Dorsolateral prefrontal cortex (tissue), 122 donors: ENCODE measurements at places on chromosomes 16 and 17.

DNA sequence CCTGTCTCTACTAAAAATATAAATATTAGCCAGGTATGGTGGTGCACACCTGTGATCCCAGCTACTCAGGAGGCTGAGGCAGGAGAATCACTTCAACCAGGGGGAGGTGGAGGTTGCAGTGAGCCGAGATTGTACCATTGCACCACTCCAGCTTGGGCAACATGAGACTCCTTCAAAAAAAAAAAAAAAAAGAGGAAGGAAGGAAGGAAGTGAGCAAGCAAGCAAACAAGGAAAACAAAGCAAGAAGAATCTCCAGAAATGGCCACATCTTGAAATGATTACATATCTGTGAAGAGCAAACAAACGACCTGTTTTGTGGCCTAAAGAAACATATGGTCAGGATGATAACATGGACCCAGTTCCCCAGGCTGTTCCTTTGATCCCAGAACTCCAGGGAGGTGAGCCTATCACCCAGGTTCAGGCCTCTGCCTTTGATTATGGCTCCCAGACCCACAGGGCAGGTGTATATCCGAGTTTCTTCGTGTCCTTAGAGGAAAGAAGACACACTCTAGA lies 8.9 kb downstream of the ACOX1 start:
- DNase-seq: no peak

- no peak for DNase-seq
Observed at GRCh38 chr16:89446136-89446974, 44.0 kb downstream of the ANKRD11 start.

- no peak for DNase-seq
Observed at GRCh38 chr17:74749279-74750038, 1.0 kb downstream of the NHERF1 start.

GRCh38 chr16:11609474-11610120 lies 22.9 kb upstream of the LITAF start:
- no peak for DNase-seq

GRCh38 chr17:44293509-44294226 lies 14.7 kb upstream of the RUNDC3A start:
- DNase-seq: no peak

DNA sequence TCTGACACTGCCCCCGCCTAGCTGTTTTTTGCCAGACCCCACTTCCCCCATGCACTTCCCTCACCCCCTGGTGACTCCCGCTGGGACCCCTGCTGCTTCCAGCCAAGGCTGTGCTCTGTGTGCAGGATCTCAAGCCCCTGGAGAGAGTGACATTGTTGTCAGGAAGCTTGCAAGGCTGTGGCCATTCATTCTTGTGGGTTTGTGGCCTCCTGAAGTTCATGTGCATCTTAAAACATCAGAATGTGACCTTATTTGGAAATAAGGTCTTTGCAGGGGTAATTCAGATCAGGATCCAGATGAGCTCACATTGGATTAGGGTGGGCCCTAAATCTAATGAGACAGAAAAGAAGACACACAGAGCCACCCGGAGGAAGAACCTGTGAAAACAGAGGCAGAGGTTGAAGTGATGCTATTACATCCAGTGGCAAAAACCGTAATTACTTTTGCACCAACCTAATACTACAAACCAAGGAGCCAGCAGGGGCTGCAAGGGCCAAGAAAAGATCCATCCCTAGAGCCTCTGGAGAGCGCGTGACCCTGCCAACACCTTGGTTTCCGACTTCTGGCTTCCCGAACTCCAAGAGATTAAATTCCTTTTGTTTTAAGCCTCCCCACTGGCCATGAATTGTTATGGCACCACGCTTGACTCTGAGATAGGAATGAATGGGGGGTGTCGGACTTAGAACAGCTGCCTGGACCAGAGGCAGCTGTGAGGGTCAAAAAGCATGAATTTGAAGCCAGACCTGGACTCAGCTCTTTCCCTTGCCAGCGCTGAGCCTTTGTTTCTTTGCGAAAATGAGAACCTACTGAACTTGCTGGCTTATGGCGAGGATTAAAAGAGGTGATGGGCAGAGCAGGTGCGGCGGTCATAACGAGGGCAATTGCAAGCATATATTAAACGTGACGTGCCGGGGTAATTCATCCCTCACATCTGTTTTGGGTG lies 75.5 kb downstream of the BMERB1 start:
- no peak for DNase-seq

DNA sequence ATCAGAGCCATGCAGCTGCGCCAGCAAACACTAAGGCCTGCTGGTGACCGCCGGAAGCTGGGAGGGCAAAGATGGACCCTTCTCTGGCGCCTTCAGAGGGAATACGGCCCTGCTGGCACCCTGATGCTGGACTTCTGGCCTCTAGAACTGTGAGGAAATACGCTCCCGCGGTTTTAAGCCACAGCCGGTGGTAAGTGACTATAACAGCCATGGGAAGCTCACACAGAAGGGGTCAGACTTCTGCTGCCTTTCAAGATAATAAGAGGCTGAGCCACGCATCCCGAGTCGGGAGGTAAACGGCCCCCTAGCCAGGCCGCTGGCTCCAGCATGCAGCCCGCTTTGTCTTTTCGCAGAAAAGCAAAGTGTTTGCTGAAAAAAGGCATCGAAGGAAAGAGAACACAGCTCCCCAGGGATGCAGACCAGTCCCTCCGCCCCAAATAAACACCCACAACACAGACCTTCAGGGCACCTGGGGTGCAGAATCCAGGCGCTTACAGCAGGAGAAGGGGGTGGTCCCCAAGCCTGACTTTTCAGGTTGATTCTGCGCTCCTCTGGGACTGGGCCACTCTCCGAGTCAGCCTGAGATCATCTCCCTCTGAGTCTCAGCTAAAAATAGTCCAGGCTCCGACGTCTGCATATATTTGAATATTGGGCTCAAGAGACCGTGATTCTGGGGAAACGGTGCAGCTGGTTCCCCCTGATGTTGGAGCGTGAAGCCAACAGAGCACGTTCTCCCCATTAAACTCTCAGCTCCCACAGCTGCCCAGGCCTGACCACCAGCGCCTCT lies 89.7 kb downstream of the MGAT5B start:
- no peak for DNase-seq

DNA sequence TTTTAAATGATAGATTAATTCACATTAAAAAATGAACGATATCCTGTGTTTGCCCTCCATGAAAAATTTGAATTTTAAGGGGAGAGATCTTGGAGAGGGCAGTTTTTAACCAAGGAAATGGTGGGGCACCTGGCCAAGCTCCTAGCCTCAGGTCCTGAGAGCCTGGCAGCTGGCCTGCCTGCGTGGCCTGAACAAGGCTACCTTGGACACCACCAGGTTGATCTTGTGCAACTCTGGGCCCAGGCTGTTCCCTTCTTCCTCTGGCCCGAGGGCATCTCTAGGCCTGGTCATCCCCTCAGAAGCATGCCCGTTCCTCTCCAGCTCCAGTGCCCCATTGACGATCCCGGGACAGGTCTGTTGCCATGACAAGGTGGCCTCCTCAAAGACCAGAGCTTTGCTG lies 33.4 kb upstream of the LONP2 start:
- DNase-seq: no peak

DNA sequence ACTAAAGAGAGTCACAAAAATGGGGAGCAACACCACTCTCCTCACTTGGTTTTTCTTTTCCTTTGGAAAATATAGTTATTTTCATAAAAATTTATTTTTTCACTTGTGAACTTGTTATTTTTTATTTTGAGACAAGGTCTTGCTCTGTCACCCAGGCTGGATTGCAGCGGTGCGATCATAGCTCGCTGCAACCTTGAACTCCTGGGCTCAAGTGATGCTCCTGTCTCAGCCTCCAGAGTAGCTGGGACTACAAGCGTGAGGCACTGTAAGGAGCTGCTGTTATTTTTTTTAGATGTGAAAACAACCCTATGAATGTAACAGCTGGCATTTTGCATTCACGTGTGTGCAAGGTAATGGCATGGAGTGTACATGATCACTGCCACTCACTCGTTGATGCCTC lies 24.9 kb downstream of the LRRC75A start:
- no peak for DNase-seq

GRCh38 chr16:26672206-26672605 lies 394.5 kb upstream of the C16orf82 start:
- no peak for DNase-seq

GRCh38 chr17:50589095-50589705 lies 28.7 kb downstream of the CACNA1G start:
- no peak for DNase-seq

DNA sequence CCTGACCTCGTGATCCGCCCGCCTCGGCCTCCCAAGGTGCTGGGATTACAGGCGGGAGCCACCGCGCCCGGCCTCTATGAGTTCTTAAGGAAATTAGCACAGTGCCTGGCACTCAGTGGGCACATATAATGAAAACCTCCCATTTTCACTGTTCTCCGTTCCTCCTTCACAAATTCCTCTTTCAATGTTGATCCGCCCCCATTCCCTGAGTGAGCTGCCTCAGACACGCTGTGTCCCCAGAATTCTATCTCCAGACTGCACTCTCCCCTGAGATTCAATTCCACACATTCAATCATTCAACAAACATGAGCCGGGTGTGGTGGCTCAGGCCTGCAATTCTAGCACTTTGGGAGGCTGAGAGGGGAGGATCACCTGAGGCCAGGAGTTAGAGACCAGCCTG lies 7.0 kb downstream of the P2RX1 start:
- no peak for DNase-seq

DNA sequence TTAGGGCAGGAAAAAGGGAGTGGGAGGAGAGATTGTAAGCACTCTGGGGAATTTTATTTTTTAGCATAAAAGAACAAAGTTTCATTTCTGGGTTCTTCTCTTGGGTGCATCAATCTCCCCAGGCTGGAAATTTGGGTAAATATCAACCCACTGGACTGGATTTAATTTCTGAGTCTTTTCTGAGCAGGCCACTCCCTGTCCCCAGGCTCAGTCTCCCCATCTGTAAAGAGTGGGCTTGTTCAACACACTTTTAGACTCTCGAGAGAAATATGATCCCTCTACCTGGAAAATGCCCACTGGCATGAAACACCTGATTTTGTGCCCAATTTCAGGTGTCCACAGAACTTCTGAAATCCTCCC lies 617 bp upstream of the VTN start:
- DNase-seq: no peak

DNA sequence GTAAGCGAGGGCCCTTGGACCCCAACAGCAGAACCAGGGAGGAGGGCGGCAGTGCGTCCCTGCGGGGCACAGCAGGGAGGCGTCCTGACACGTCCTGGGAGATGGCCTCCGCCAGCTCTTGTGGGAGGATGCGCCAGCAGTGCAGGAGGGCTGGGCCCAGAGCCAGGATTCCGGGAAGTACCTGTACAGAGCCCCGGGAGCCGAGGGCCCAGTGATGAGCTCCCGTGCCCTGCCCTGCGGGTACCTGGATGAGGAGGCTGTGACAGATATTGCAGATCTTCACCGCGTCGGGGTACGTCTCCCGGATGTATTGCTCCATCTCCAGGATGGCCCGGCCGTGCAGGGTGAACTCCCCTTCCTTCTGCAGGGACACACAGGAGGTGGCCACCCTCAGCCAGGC lies 23.1 kb downstream of the KDM8 start:
- no peak for DNase-seq

DNA sequence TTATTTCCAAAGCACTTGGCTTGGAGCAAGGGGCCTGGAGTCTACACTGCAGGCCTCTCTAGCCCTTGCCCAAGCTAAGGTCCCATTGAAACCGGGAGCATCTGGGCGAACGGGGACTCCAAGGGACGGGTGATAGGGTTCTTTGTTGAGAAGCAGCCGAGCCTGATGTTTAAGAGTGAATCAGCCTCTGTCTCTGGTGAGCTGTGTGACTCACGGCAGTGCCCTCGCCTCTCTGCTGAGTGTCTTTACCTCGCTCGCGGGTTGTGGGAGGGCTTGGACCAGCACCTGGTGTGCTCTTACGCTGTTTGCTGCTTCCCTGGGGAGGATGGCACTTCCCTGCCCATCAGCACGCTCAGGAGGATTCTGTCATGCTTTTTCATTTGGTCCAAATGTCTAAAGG lies 1.3 kb downstream of the HGS start:
- peak; percentile 24 for DNase-seq

GRCh38 chr16:592518-593306 lies 2.8 kb downstream of the RAB40C start:
- DNase-seq: peak; percentile 58

DNA sequence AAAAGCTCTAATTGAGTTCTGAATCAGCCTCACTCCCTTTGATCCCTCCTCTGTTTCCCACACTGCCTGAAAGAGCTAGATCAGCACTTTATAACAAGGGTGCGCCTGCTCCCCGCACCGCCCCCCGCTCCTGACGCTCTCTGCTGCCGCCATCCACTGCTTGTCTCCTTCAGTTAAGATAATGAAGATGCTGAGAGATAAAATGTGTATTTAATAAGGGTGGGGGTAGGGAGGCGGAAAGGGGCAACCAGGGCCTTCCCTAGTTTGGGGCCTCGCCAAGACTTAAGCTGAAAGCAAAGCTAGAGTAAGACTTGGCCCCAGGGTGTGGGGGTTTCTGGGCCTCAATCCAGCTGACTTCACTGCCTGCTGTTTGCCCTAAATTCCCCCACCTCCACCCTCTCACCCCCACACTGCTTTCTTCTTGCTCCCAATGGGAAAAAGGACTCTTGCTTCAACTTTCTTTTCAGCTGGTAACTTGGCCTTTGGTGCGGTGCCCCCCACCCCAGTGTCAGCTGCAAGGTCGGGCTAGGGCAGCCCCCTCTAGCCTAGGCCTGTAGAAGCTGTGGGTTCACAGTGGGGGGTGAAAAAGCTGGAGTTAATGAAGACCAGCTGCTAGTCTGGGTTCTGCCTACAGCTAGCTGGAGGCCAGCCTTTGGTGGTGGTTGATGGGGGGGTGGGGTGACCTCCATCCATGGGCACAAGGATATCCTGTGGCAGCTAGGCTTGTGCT lies 1.8 kb upstream of the RARA start:
- DNase-seq: no peak

DNA sequence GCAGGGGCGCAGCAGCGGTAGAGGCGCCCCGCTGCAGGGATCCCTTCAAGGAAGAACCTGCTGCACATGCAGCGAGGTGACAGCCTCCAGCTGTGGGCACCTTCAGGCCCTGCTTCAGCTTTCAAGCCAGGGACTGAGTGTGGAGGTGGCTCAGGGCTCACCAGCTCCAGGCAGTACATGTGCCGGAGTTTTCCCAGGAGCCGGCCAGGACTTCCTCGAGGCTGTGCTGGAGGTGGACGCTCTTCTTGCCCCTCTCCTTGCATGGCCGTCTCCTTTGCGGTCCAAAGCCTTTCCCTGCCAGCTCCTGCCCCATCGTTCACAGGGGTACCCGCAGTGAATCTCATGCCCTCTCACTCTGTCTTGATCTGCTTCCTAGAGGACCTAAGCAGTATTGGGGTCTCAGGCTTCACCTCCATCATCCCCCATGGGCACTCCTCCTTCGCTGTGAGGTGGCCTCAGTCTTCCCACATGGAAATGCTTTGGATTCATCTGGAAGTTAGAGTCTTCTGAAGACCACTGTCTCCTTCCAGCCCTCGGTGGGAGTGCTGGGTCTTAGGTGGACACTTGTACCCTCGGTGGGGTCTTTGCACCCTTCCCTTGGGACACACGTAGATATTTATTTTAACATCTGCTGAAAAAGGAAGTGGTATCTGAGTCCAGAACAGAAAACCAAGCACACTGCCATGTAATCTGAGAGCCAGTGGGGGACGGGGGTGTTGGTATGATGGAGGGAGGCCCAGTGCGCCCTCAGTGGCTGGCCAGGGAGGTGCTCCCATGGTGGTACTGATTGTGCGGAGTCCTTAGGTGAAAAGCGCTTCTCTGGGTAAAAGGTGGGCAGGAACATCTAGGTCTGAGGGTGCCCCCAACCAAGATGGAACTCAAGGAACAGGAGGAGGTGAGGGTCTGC lies 7.0 kb downstream of the XYLT2 start:
- no peak for DNase-seq

- peak; percentile 47 for DNase-seq
Observed at GRCh38 chr17:77011173-77012011, 129.4 kb upstream of the SEC14L1 start.

- no peak for DNase-seq
Observed at GRCh38 chr16:22030087-22030812, 22.3 kb downstream of the MOSMO start.
